ENCODE measurements at places on chromosomes 13 and 19. TPM values are rescaled to one million over a fixed set of nuclear protein-coding genes. Genes with fewer than 3 reads are reported as not detected.

The CATSPERD gene
- not detected for total RNA-seq

The KLK14 gene
- total RNA-seq, result not detected

The DOCK6 gene
- total RNA-seq, result 39.3 TPM

The GRIK5 gene
- total RNA-seq, result not detected

The OR7A5 gene
- total RNA-seq, result not detected

The MBD3L3 gene
- total RNA-seq, result not detected

The METTL21C gene
- total RNA-seq, result not detected

The MARK4 gene
- total RNA-seq, result 26.0 TPM

The NTF4 gene
- total RNA-seq, result 5.6 TPM

All from airway epithelial cell (primary cell).